ENCODE measurements at places on chromosomes 7 and 10.

GRCh38 chr7:98133621-98134303 is 27.1 kb downstream of the LMTK2 start:
- no peak for DNase-seq

- no peak for DNase-seq
These were observed 740 bp downstream of the ANXA7 start for GRCh38 chr10:73413108-73413527.

DNA sequence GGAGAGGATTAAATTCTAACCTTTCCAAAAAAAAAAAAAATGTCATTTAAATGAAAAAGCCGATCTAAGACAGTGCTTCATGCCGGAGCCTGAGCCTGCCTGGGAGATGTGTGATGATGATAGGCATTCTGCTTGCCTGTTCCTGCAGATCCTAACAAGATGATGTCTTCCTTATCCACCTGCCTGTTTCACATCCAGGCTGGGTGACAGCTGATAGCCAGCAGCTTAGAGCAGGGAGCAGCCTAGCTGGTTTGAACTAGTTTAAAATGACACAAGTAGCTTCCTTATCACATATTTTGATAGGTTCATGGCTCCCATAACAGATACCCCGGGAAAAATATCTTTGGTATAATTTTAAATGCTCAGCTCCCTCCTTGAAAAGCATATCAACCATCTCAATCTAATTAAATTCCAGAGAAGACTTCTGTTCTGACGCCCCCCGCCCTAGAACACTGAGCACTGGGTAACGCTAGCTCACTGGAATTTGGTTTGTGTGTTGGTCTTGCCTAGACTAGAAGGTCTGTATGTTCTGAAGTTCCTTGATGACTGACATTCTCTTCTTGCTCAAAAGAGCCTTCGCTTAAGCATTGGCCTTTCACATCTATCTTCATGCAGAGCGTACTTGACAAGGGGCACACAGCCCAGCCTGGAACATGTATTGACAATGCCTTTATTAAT is 96.9 kb upstream of the FGFR2 start:
- DNase-seq = no peak

DNA sequence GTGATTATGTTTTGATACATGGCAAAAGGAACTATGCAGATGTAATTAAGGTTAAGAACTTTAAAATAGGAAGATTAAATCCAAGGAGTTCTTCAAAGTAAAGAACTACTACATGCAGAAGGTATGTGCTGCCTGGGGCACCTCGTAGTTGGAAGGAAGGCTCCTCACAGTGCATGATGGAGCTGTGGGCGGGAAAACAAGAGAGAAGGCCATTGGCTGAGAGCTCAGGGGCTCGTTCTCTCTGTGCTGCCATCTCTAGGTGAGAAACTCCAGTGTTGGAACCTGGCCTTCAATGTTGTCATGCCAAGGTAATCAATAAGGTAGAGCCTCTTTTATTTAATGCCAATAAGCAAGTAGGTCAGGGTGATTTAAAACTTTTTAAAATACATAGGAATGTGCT is 391.4 kb upstream of the ETV1 start:
- no peak for DNase-seq

- no peak for DNase-seq
These were observed 91.6 kb upstream of the ANLN start for GRCh38 chr7:36298106-36298505.

- DNase-seq = no peak
These were observed 203.8 kb upstream of the PTPRZ1 start for GRCh38 chr7:121669144-121669543.

DNA sequence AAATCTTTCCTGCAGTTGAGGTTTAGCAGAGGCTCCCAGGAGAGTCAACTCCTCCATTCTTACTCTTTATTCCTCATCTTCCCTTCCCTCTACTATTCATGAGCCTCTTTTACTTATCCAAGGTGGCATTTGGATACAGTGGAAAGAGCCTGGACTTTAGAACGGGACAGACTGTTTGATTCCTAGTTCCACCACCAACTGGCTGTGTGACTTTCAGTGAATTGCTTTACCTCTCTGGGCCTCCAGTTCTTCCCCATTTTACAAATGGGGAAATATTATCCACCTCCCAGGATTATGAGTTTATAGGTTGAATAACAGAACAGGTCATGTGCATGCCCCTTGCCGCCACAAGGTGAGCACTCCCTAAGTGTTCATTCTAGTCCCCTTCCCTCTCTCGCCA is 49.9 kb downstream of the ZNF503 start:
- DNase-seq = no peak

DNA sequence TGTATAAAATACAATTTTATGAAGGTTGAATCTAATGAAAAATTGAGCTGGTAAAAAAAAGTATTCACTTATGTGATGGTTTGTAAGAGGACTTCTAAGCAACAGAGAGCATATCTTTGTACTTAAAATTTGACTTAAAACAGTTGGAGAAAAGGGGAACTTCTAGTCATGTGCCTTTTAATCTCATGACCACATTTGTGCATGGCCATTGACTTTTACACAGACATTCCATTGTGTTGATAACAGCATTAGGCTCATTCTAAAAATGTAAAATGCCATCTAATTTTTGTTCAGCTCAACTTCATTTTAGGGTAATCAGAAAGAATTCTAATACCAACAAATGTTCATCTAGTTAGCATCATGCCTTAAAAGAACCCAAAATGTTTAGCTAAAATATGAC is 119.9 kb downstream of the HPSE2 start:
- DNase-seq = no peak

All from activated T-helper 1 cell treated with anti-CD3 and anti-CD28 coated beads, Interleukin-2, amount 50 U/mL, for 16 hours (primary cell).